ENCODE measurements at places on chromosomes 4 and X.

DNA sequence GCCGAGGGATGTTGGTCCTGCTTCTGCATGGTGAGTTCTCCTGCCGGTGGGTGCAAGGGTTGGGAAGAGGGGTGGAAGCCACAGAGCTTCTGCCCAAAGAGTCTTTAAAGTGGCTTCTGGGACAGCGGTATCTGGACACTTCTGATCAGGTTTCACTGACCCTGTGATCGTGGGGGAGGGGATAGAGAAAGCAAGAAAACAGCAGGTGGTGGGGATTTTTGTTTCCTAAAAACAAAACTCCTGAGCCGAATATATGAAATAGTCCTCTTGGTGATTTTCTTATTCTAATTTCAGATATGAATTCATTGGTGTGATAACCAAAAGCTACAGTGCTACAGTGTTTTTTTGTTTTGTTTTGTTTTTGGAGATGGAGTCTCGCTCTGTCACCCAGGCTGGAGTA lies 754 bp downstream of the NYX start:
- H3K36me3 ChIP-seq, result no peaks in the 10 kb centered on the region
- no peak overlapping the region for H3K27ac ChIP-seq
- no peak for DNase-seq
- no peak overlapping the region for H3K4me3 ChIP-seq
- no peaks in the 10 kb centered on the region for H3K27me3 ChIP-seq
- H3K4me1 ChIP-seq, result peaks cover 3% of the 10 kb centered on the region

- peak overlapping the region; percentile 86 for H3K4me3 ChIP-seq
- H3K27me3 ChIP-seq, result peaks cover 26% of the 10 kb centered on the region
- peaks cover 17% of the 10 kb centered on the region for H3K4me1 ChIP-seq
- DNase-seq, result no peak
- no peak overlapping the region for H3K27ac ChIP-seq
Observed at GRCh38 chr4:70704931-70705182, 16.5 kb downstream of the UTP3 start.

GRCh38 chr4:83129264-83129663 lies 14.7 kb upstream of the PLAC8 start:
- no peaks in the 10 kb centered on the region for H3K27me3 ChIP-seq
- no peaks in the 10 kb centered on the region for H3K36me3 ChIP-seq
- DNase-seq, result no peak
- no peaks in the 10 kb centered on the region for H3K4me1 ChIP-seq

GRCh38 chr4:126328914-126329313 lies 1014.2 kb downstream of the FAT4 start:
- H3K36me3 ChIP-seq, result no peaks in the 10 kb centered on the region
- no peak overlapping the region for H3K4me3 ChIP-seq
- H3K27ac ChIP-seq, result no peak overlapping the region
- DNase-seq, result no peak

GRCh38 chr4:41559940-41560516 lies 22.1 kb downstream of the LIMCH1 start:
- H3K4me1 ChIP-seq, result no peaks in the 10 kb centered on the region
- H3K27ac ChIP-seq, result no peak overlapping the region
- H3K27me3 ChIP-seq, result no peaks in the 10 kb centered on the region
- no peak overlapping the region for H3K4me3 ChIP-seq
- DNase-seq, result no peak
- H3K36me3 ChIP-seq, result no peaks in the 10 kb centered on the region

- no peak overlapping the region for H3K27ac ChIP-seq
- H3K27me3 ChIP-seq, result no peaks in the 10 kb centered on the region
- no peak overlapping the region for H3K4me3 ChIP-seq
- H3K4me1 ChIP-seq, result no peaks in the 10 kb centered on the region
Observed at GRCh38 chr4:126939401-126939800, 693.4 kb upstream of the INTU start.

GRCh38 chr4:149634368-149634767 lies 181.3 kb downstream of the IQCM start:
- H3K4me1 ChIP-seq, result no peaks in the 10 kb centered on the region
- no peak for DNase-seq
- H3K4me3 ChIP-seq, result no peak overlapping the region
- H3K27ac ChIP-seq, result no peak overlapping the region

- DNase-seq, result no peak
- no peaks in the 10 kb centered on the region for H3K36me3 ChIP-seq
- H3K4me3 ChIP-seq, result no peak overlapping the region
- H3K27ac ChIP-seq, result peak overlapping the region; percentile 30
Observed at GRCh38 chr4:118773429-118773792, 62.5 kb downstream of the SEC24D start.

GRCh38 chr4:141686146-141686775 lies 49.9 kb downstream of the IL15 start:
- no peaks in the 10 kb centered on the region for H3K27me3 ChIP-seq
- H3K36me3 ChIP-seq, result no peaks in the 10 kb centered on the region
- H3K4me3 ChIP-seq, result no peak overlapping the region
- H3K27ac ChIP-seq, result no peak overlapping the region
- H3K4me1 ChIP-seq, result no peaks in the 10 kb centered on the region

- H3K27me3 ChIP-seq, result no peaks in the 10 kb centered on the region
- no peak overlapping the region for H3K27ac ChIP-seq
- no peak overlapping the region for H3K4me3 ChIP-seq
- no peak for DNase-seq
- no peaks in the 10 kb centered on the region for H3K36me3 ChIP-seq
Observed at GRCh38 chr4:73897380-73898136, 28.4 kb downstream of the CXCL1 start.

DNA sequence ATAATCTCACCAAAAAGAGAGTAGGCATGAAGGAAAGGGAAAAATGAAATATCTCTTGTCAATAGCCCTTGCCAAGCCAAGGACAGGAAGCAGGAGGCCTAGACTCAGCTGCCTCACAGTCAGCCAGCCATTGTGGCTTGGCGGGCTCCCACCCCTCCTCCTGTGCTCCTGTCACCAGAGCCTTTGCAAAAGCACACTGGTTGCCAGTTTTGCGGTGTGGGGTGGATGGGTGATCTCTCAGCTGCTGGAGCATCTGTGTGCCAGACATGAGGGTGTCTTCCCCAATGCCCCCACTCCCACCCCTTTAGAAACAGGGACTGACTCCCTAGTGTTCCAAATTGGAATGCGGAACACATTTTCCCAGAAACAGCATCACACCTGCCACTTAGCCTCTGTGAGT lies 26.1 kb downstream of the ARHGEF6 start:
- H3K4me3 ChIP-seq, result no peak overlapping the region
- peaks cover 3% of the 10 kb centered on the region for H3K4me1 ChIP-seq
- no peaks in the 10 kb centered on the region for H3K27me3 ChIP-seq
- H3K36me3 ChIP-seq, result no peaks in the 10 kb centered on the region

DNA sequence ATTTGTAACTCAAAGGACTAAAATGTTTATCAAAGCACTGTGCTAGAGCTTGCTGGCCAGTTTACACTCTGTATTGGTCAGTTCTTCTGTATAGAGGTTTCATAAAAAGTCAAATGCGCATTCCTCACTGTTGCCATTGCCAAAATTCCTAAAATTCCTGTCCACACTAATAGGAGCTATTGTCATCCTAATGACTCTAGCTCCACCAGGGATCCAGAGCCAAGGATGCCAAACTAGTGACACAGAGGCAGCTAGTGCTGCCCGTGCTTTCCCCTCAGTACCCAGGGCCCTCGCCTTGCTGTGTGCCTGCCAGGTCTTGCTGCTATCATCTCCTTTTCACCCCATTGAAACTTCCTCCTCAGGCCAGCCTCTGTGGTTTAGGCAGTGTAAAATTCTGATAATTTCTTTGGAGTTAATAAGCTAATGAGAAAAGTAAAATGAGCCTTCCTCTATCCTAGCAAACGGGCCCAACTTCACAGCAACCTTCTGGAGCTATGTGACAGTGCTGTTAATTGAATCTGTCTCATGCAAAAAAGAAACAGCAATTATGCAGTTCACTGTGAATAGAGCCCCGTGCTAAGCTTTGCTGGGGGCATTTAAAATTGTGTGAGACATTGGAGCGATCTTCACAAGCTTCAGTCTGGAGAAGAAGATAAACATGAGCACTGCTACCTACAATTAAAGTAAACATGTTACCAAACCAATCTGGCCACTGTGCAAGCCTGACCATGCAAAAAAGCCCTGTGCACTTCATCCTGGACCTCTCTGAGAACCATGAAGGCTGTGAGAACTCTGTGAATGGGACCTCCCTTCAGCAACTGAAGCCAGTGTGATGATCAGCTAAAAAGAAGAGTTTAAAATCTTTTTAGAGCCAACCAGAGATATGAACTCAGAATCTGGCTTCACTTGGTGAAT lies 43.1 kb upstream of the FGF2 start:
- H3K4me3 ChIP-seq, result no peak overlapping the region
- H3K27me3 ChIP-seq, result no peaks in the 10 kb centered on the region
- H3K27ac ChIP-seq, result peak overlapping the region; percentile 99
- no peaks in the 10 kb centered on the region for H3K36me3 ChIP-seq

- no peaks in the 10 kb centered on the region for H3K36me3 ChIP-seq
- DNase-seq, result peak; percentile 95
Observed at GRCh38 chr4:92305148-92305877, 1.5 kb downstream of the GRID2 start.

- no peaks in the 10 kb centered on the region for H3K36me3 ChIP-seq
- no peak overlapping the region for H3K27ac ChIP-seq
- no peak overlapping the region for H3K4me3 ChIP-seq
- no peaks in the 10 kb centered on the region for H3K27me3 ChIP-seq
- H3K4me1 ChIP-seq, result no peaks in the 10 kb centered on the region
Observed at GRCh38 chrX:11137543-11138139, 26.5 kb downstream of the HCCS start.

- H3K27me3 ChIP-seq, result no peaks in the 10 kb centered on the region
- no peak overlapping the region for H3K4me3 ChIP-seq
- DNase-seq, result no peak
Observed at GRCh38 chr4:25100021-25100555, 60.2 kb downstream of the SEPSECS start.

DNA sequence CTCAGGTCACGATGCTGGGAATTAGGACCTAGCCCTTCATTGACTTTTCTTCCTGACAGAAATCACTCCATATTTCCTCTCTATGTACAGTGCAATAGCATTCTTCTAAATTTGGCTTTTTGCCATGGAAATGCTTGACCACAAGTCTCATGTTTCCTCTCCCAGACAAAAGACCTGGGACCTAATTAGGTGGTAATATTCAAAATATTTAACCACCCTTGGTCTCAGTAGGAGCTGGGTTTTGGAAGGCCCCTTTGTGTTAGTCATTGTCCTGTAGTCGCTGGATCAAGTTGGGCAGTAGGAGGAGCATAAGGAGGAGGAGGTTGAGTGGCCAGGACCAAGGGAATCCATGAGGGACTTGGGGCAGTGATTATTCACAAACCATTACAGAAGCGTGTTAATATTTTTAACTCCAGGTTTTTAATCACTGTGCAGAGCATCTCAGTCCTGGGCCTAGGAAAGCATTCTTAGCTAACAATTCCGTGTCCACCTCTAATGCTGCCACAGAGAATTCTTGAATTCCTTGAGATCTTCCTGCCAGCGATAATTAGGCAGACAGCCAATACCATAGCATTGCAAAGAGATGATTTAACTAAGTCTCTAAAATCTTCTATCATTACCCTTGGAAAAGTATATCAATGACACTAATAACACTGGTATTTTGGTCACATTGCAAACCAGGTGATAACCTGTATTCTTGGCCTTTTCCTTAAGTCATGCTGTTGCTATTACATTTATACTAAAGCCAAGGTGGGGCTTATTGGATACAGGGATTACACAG lies 25.0 kb upstream of the SHROOM4 start:
- no peak for DNase-seq
- no peak overlapping the region for H3K4me3 ChIP-seq
- no peaks in the 10 kb centered on the region for H3K36me3 ChIP-seq
- H3K27me3 ChIP-seq, result no peaks in the 10 kb centered on the region
- no peak overlapping the region for H3K27ac ChIP-seq
- H3K4me1 ChIP-seq, result no peaks in the 10 kb centered on the region

DNA sequence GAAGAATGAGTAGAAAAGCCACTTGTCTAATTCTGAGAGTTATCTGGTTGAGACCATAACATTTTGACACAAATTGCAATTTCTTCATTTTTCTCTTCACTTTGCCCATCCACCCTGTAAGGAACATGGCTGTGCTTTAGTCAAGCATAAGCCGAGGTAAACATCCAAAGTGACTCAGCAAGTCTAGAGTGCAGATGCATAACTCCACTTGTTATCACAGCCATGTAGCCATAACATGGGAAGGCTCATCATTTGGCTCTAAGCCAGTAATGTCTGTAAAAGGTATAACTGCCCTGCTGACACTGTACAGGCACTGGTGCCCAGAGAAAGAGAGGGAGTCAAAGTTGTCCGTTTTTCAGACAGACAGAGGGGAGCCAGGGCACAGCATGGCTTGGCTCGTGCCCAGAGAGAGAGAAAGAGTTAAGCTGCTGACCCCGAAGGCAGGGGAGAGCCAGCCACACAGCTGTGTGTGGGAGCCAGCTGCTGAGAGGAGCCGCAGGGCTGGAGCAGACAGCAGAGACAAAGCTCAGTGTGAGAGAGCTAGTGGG lies 76.9 kb upstream of the EXOC1L start:
- DNase-seq, result no peak
- H3K4me1 ChIP-seq, result no peaks in the 10 kb centered on the region
- H3K27me3 ChIP-seq, result no peaks in the 10 kb centered on the region
- no peaks in the 10 kb centered on the region for H3K36me3 ChIP-seq

DNA sequence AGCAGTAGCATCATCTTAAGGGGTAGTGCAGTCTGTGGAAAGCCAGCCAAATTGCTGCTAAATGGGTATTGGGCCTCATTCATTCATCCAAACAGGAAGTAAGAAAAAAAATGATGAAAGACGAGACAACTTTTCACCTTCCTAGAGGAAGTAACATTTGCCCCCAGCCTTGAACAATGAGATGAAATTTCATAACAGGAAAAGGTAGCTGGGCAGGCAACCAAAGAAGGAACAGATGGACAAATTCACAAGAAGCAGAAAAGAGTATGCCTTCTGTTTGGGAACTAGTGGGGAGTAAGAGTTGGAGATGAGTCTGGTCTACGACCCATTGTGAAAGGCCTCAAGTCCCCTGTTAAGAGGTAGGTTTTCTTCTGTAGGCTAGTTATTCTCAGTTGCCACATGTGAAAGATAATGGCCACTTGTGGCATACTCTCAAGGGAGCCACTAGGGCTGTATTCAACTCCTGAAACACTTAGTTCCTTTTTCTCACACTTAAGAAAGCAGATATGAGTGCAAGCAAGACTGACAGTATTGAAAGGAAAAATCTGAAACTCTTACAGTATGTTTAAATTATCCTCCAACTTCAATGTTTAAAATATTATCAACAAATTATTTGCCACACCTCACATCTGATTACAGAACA lies 190.4 kb downstream of the AR start:
- no peak for DNase-seq
- no peaks in the 10 kb centered on the region for H3K27me3 ChIP-seq
- no peak overlapping the region for H3K27ac ChIP-seq
- H3K4me1 ChIP-seq, result no peaks in the 10 kb centered on the region

DNA sequence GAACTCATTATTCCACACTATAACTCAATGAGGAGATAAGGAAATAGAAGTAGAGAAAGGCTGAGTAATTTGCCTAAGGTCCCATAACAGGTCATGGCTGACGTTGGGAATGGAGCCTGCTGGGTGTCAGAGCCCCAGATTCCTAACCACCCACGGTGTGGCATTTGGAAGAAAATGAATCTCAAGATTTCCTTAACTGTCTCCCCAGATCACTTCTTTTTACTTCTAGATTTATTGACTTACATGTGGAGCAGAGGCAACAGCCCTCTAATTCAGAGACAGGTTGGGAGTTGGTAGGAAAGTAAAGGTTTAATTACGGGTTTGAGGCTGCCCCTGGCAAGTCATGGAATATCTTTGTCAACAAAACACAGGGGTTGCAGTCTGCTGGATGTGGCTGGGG lies 134.0 kb downstream of the ARHGAP10 start:
- no peaks in the 10 kb centered on the region for H3K36me3 ChIP-seq
- no peaks in the 10 kb centered on the region for H3K27me3 ChIP-seq
- H3K4me3 ChIP-seq, result no peak overlapping the region
- peaks cover 28% of the 10 kb centered on the region for H3K4me1 ChIP-seq

- no peak for DNase-seq
- no peak overlapping the region for H3K4me3 ChIP-seq
- H3K36me3 ChIP-seq, result no peaks in the 10 kb centered on the region
Observed at GRCh38 chrX:48998391-48998790, 3.7 kb downstream of the GRIPAP1 start.

Data from GM23338 (cell line).